Right ventricle myocardium inferior (tissue), 1 donor: ENCODE measurements at places on chromosomes 4 and X. TPM values are rescaled to one million over a fixed set of nuclear protein-coding genes. Genes with fewer than 3 reads are reported as not detected.

DNA sequence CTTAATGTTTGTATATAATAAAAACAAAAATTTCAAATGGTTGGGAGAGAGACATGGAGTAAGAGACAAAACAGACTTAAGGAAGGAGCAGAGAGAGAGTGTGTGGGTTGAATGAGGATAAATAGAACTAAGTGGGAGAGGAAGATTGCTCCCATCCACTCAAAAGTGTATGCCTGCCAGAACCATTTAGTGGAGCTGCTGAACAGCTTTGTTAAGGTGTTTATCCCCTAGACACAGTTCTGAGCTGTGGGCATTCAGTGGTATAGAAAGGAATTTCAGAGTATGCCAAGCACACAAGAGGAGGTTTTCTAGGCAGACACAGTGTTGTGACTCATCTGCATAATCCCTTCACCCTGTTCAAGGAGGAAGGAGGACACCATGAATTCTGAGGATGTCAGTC is 508.6 kb upstream of the EPHA5 start:
- no peak for DNase-seq

GRCh38 chrX:6852121-6852520 is 295.4 kb upstream of the STS start:
- no peak for DNase-seq

- peak; percentile 23 for DNase-seq
Observed at GRCh38 chr4:144288011-144288903, 147.7 kb upstream of the GYPA start.

- no peak for DNase-seq
Observed at GRCh38 chr4:157315968-157316367, 95.4 kb downstream of the GRIA2 start.

GRCh38 chr4:115334736-115335411 is 221.5 kb upstream of the NDST4 start:
- DNase-seq: no peak

DNA sequence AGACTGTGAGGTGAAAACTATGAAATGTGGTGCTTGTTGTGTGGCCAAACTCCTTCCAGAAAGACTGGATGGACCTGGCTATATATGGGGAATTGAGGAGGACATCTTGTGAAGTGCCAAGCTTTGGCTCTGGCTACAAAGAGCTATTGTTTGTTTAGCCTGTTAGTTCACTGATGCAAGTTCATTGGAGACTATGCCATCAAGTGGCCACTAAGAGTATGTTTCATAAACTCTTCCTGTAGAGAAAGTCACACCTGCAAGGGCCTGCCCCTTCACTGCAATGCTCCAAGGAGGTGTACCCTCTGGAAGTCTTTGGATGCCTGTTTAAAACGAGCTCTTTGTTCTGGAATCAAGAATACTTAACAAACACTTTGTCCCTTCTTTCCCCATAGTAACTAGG is 382.0 kb downstream of the GABRG1 start:
- no peak for DNase-seq

DNA sequence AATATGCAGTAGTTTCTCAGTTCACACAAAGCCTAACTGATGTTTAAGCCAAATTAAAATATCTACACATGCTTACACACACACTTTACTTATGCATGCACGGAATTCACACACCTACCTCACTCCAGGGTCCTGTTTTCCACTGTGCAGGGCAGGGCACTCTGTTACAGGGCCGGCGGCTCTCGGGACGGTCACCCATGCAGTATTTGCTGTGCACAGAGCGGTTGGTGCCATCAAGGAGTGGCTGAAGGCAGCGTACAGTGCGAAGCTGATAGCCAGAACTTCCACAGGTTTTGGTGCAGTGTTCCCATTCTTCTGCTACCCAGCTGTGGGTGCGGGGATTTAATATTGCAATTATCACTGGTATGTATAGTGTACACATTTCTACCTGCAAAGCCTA is 258.9 kb downstream of the NPFFR2 start:
- DNase-seq: no peak

GRCh38 chr4:127138586-127138985 is 494.2 kb upstream of the INTU start:
- DNase-seq: no peak

- no peak for DNase-seq
Observed at GRCh38 chrX:41449615-41450014, 2.5 kb downstream of the NYX start.

Gene DOCK11
- total RNA-seq: 6.9 TPM

Gene MTNR1A
- not detected for total RNA-seq

DNA sequence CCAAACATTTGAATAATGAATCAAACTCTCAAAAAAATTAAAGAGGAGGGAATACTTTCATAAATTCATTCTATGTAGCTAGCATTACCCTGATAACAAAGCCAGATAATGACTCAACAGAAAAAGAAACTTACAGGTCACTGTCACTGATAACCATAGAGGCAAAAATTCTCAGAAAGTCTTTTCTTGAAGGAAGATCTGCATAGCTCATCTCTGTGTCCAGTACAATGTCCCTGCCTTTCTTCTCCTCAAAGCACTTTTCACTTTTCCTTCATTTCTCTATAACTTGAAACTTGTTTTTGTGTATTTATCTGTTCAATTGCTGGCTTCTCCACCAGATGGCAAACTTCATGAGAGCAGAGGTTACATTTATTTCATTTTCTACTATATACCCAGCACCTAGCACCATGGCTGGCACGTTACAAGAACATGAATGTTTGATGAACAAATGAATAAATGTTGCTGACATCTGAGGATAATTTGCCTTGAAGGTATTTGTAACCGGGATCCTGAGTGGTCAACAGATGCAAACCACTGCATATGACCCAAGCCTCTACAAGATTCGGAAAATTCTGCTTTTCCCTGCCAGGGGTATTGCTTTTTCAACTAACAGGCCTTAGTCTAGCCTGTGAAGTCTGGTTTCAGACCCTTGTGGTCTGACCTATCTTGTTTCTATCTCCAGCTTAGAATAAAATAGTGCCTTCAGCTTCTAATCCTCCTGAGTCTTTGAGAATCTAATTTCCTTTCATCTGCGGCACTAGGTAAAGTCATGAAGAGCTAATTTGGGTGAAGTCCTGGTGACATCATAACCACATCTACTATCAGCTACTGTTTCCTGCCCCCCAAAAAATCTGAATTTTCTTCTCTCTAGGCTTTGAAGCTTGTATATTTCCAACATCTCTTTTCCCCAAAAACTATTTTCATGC is 52.5 kb upstream of the ANTXR2 start:
- no peak for DNase-seq

DNA sequence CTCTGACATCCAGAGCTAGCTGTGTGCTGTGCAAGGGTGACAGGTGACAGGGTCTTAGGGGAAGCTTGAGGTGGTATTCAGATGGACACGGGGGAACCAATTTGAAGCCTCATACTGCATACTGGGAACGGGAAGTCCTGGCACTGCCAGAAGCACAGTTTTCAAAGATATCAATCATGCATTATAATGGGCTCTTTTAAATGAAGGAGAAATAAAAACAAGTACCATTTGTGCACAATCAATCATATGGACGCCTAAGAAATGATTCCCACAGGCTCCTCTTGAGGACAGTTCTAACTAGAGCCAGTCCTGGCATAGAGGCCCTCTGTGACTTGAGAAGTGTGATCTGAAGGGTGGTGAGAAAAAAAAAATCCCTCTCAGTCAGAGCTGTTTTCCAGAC is 50.9 kb downstream of the TSC22D3 start:
- no peak for DNase-seq

DNA sequence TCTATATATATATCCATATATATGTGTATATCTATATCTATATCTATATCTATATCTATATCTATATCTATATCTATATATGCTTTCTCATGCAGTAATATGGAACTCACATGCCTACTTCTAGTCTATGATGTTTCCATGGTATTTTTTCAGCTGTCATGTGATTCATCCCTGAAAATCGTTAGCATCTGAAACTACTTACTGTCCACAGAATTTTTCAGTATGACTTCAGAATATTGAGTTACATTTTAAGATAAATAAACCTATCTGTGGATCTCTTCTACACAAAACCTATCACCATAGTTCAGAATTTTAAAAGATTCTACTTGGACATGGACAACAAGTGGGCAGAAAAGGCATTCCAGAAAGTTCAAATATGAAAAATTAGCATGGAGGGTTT is 855.1 kb upstream of the INTU start:
- no peak for DNase-seq

- DNase-seq: no peak
Observed at GRCh38 chr4:156663663-156664062, 307.9 kb downstream of the PDGFC start.

DNA sequence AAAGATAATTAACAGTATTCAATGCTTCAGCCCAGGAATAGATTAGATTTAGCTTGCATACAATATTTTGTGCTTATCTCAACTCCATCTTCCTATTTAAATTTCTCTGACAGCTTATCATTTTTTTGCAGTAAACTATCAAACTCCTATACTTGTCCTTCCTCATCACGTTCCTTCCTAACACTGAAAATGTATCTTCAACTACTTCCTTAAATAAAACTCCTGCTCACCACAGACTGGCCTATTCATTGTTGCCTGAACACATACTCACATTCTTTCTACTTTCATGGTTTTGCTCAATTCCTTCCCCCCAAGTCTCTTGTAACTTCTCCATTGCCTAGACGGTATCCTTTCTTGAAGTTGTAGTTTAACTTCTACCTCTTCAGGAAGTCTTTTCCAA is 28.5 kb upstream of the PTPN13 start:
- DNase-seq: no peak

Gene KLB
- 0.30 TPM for total RNA-seq

GRCh38 chr4:113064244-113064643 is 14.8 kb downstream of the ANK2 start:
- no peak for DNase-seq

GRCh38 chr4:21733894-21734630 is 214.5 kb downstream of the KCNIP4 start:
- DNase-seq: no peak

DNA sequence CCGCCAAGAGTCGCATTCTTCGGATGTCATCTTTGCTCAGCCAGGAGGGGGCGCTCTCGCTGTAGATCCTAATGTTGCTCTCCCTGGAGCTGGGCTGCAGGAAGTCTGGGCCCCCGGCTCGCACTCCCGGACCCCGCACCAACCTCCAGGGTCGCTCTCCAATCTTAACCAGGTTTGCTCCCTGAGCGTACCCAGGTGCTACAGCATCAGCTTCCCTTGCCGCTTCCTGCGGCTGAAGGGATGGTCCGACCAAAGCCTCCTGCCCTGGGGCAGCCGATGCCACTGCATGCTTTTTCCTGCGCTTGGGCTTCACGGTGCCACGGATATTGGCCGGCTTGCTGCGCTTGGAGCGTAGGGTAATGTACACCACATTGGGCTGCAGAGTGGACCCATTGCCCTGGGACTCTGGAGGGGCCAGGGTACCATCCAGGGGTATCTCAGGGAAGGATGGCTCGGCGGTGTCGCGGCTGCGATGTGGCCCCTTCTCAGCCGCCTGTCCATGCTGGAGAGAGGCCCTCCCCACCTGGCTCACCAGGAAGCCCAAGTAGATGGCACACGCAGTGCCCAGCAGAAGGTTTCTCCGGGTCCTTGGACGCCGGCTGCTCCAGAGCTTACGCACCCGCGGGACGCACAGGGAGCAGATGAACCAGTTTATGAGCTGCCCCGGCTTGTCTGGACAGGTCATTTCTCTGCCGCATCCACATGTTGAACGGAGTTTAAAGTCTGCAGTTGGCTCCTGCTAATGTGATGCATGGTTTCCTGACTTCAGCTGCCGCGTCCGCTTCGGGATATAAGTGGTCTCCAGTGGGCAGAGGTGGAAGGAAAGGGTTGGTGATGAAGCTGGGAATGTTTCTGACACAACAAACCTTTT is 1.9 kb downstream of the GASK1B start:
- DNase-seq: peak; percentile 90

Gene LAS1L
- total RNA-seq: 12.4 TPM
